Activated B cell treated with CpG ODN at 0.5 μM for 24 hours (primary cell): ENCODE measurements at places on chromosomes 2 and 18. TPM values are rescaled to one million over a fixed set of nuclear protein-coding genes. Genes with fewer than 3 reads are reported as not detected.

GRCh38 chr2:727071-727470, 49.9 kb upstream of the TMEM18 start:
- H3K4me3 ChIP-seq, result no peak overlapping the region
- peaks cover 45% of the 10 kb centered on the region for H3K27me3 ChIP-seq
- no peak for DNase-seq
- no peaks in the 10 kb centered on the region for H3K36me3 ChIP-seq

DNA sequence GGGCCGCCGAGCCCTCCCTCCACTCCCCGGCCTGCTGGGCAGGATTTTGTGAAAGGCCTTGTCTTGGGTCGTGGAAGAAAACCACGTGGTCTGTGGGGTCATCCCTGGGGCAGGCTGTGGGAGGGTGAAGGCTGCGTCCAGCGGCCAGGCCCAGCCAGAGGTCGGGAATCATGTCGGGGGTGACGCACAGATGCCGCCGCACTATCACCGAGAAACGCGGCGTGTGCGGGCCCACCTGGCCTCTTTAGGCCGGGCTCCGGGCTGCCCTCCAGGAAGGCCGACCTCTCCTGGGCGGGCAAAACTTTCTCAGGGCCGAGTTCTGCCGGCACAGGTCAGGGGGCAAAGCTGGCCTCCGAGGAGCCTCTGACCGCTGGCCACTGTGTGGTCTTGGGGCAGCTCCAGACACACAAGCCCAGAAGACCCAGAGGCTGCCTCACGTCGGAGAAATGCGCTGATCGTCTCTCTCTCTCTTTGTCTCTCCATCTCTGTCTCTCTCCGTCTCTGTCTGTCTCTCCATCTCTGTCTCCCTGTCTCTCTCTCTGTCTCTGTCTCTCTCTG, 28.4 kb downstream of the NFATC1 start:
- H3K4me1 ChIP-seq, result peaks cover 40% of the 10 kb centered on the region
- DNase-seq, result no peak
- H3K4me3 ChIP-seq, result no peak overlapping the region
- peaks cover 55% of the 10 kb centered on the region for H3K36me3 ChIP-seq
- H3K27ac ChIP-seq, result peak overlapping the region; percentile 47

DNA sequence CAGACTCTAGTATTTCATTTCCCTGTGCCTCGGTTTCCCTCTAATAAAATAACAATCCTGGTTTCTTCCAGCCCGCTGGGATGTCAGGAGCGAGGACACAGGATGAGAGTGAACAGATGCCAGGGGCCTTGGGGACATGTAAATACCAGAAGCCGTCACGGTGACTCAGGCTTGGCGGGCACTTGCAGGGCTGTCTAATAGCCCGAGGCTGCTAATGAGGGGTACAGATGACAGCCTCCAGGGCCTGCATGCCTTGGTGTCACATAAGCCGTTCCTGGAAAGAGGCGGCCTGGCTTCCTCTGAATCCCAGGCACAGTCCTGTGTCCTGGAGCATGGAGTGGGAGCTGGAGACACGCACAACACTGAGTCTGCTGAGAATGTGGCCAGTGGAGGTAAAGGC, 28.2 kb downstream of the HS1BP3 start:
- H3K27me3 ChIP-seq, result no peaks in the 10 kb centered on the region
- no peaks in the 10 kb centered on the region for H3K4me1 ChIP-seq
- no peak for DNase-seq
- H3K4me3 ChIP-seq, result no peak overlapping the region
- H3K27ac ChIP-seq, result no peak overlapping the region

DNA sequence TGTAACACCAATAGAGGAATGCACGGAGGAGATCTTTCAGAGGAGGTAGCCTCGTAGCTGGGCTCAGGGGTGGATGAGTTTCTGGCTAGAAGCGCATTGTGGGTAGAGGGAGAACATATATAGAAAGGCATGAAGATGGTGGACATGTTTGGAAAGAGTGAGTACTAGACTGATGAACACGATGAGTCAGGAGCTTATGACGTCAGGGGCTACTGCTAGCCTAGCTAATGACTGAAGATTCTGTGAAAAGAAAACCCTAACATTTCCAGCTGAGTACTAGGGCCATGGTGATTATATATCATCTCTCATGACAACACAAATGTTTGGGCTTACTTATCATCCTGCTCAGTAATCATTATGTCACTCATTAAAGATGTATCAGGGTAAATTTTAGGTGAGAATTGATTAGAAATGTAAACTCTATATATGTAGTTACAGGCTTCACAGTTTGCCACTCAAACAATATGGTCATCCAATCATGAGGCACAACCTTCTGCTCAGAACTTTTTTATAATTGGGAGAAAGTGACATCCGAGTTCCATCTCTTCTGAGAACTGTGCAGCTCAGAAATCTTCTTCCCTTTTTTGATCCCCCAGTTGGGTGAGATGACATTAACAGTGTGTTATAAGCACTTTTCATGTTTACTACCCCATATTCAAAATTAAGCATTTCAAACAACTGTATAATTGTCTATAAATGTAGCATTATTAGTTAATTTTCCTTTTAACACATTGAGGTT, 22.2 kb upstream of the IL1RN start:
- no peaks in the 10 kb centered on the region for H3K36me3 ChIP-seq
- no peaks in the 10 kb centered on the region for H3K4me1 ChIP-seq
- no peak for DNase-seq
- H3K27ac ChIP-seq, result no peak overlapping the region

- no peak overlapping the region for H3K27ac ChIP-seq
- DNase-seq, result no peak
- H3K27me3 ChIP-seq, result peaks cover 18% of the 10 kb centered on the region
- H3K36me3 ChIP-seq, result no peaks in the 10 kb centered on the region
- H3K4me3 ChIP-seq, result no peak overlapping the region
- H3K4me1 ChIP-seq, result peaks cover 19% of the 10 kb centered on the region
Measured at GRCh38 chr2:237431372-237431771, 17.4 kb upstream of the COL6A3 start.

- H3K36me3 ChIP-seq, result no peaks in the 10 kb centered on the region
- DNase-seq, result no peak
- no peak overlapping the region for H3K27ac ChIP-seq
- no peaks in the 10 kb centered on the region for H3K4me1 ChIP-seq
- H3K27me3 ChIP-seq, result peaks cover 6% of the 10 kb centered on the region
Measured at GRCh38 chr2:224134003-224134734, 95.1 kb upstream of the SERPINE2 start.

DNA sequence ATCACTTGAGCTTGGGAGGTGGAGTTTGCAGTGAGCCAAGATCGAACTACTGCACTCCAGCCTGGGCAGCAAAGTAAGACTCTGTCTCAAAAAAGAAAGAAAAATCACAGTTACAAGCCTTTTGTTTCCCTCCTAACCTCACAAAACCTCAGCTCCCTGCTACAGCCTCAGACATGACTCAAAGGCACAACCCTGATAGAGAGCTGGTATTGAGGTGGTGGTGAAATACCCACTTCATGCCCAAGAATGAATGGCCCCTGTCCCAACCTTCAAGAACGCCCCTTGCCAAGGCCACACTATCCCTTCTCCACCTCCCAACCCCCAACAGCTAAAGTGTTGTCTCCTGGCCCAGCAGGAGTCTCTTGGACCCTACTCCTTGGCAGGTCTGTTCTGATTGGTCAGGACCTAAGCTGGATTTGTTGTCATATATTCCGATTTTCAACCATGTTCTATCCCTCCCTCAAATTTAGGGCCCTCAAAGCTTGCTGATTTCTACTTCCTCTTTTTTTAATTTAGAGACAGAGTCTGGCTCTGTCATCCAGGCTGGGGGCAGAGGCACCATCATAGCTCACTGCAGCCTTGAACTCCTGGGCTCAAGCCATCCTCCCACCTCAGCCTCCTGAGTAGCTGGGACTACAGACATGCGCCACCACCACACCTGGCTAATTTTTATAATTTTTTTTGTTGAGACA, 61.9 kb upstream of the BZW1 start:
- no peaks in the 10 kb centered on the region for H3K4me1 ChIP-seq
- no peak overlapping the region for H3K27ac ChIP-seq
- DNase-seq, result no peak
- H3K27me3 ChIP-seq, result peaks cover 5% of the 10 kb centered on the region
- H3K4me3 ChIP-seq, result no peak overlapping the region

DNA sequence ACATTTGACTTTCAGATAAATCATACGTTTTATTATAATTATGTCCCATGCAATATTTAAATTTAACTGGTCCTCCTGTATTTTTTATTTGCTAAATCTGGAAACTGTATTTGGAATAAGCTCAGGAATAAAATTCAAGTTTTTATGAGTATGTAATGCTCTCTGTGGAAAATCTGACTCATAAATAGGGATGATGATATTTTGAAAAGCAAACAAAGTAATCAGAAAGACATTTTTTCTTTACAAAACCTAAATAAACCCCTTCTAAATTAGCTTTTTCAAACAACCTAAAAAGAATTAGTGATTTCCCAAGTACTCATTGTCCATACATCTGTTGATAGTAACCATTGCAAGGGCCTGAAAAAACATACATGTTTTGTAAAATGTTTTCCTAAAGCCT, 41.1 kb downstream of the ASB1 start:
- no peak overlapping the region for H3K27ac ChIP-seq
- H3K36me3 ChIP-seq, result peaks cover 20% of the 10 kb centered on the region
- H3K4me3 ChIP-seq, result no peak overlapping the region
- DNase-seq, result no peak

DNA sequence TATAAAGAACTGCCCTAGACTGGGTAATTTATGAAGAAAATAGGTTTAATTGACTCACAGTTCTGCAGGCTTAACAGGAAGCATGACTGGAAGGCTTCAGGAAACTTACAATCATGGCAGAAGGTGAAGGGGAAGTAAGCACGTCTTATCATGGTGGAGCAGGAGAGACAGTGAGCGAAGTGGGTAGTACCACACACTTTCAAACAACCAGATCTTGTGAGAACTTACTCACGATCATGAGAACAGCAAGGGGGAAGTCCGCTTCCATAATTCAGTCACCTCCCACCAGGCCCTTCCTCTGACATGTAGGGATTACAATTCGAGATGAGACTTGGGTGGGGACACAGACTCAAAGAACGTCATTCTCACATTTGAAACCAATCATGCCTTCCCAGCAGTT, 260.1 kb upstream of the FAM98A start:
- DNase-seq, result no peak
- H3K4me1 ChIP-seq, result no peaks in the 10 kb centered on the region
- H3K4me3 ChIP-seq, result no peak overlapping the region
- H3K36me3 ChIP-seq, result no peaks in the 10 kb centered on the region

GRCh38 chr2:143881246-143881645, 638.7 kb downstream of the ZEB2 start:
- peaks cover 6% of the 10 kb centered on the region for H3K4me1 ChIP-seq
- no peaks in the 10 kb centered on the region for H3K27me3 ChIP-seq
- DNase-seq, result no peak
- H3K27ac ChIP-seq, result no peak overlapping the region

DNA sequence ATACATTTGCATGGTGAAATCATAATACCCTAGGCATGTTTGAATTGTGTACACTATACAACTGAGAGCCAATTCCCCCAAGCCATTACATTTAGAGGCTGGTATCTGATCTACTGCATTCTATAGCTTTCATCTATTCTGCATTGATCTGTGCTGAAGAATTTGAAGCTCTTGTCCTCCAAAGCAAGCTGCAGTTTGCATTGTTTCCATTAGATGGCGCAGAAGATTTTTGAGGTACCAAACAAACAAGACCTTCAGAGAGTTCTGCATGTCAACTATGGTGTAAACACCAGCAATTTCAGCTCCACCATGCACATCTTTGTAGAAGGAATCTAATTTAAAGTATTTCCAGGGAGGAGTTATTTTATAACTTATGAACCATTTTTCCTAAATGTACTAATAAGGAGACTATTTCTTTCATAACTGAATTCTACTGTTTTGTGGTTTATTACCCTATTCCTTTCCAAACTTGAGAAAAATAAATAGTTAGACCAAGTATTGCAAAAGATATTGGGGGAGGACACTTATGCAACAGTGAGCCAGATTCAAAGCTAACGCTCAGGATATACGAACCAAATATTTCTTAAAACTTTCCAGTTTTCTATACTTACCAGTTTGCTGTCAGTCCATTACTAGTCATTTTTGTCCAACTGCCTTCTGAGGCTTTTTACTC, 761.8 kb upstream of the ACVR2A start:
- H3K27me3 ChIP-seq, result no peaks in the 10 kb centered on the region
- H3K4me3 ChIP-seq, result no peak overlapping the region
- H3K27ac ChIP-seq, result no peak overlapping the region
- no peak for DNase-seq
- no peaks in the 10 kb centered on the region for H3K4me1 ChIP-seq

- H3K4me3 ChIP-seq, result peak overlapping the region; percentile 15
- H3K27me3 ChIP-seq, result peaks cover 60% of the 10 kb centered on the region
- no peaks in the 10 kb centered on the region for H3K36me3 ChIP-seq
- DNase-seq, result no peak
- H3K27ac ChIP-seq, result no peak overlapping the region
Measured at GRCh38 chr2:17538022-17538843, 2.3 kb upstream of the VSNL1 start.

DNA sequence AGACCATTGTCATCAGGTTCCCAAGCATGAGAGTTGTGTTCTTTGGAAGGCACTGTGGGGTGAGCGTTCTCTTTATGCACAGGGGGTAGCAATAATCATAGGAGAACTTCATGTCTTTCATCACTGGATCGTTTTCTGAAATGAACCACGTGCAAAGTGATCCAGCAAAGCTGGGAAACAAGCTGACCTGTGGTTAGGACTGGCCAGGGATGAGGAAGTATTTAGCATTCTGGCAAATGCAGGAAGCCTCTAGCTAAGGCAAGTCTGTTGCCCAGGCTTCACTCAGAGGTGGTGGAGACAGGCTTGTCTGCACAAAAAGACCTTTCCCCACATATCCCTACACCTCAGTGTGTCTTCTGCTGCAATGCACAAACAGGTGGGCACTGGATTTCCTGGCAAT, 58.6 kb downstream of the MMADHC start:
- H3K27ac ChIP-seq, result no peak overlapping the region
- DNase-seq, result no peak
- H3K36me3 ChIP-seq, result no peaks in the 10 kb centered on the region
- H3K4me1 ChIP-seq, result no peaks in the 10 kb centered on the region

The CREG2 gene
- total RNA-seq, result not detected in 2 replicates

The EFHD1 gene
- total RNA-seq, result not detected in 2 replicates

The SIX3 gene
- total RNA-seq, result not detected in 2 replicates

The SPDYA gene
- total RNA-seq, result 1.6 and 2.1 TPM in 2 replicates

The AQP4 gene
- not detected in 2 replicates for total RNA-seq

The PID1 gene
- 0.27 TPM in 1 of 2 replicates, not detected in the other for total RNA-seq

The NETO1 gene
- 9.1 and 10.1 TPM in 2 replicates for total RNA-seq

The KIDINS220 gene
- 26.4 and 26.9 TPM in 2 replicates for total RNA-seq

The SKA1 gene
- total RNA-seq, result 0.71 and 1.0 TPM in 2 replicates

The SRD5A2 gene
- total RNA-seq, result not detected in 2 replicates
